Activated gamma-delta T cell treated with Interleukin-2 at 50 U/mL for 16 hours (primary cell): ENCODE measurements at places on chromosomes 5 and 9.

DNA sequence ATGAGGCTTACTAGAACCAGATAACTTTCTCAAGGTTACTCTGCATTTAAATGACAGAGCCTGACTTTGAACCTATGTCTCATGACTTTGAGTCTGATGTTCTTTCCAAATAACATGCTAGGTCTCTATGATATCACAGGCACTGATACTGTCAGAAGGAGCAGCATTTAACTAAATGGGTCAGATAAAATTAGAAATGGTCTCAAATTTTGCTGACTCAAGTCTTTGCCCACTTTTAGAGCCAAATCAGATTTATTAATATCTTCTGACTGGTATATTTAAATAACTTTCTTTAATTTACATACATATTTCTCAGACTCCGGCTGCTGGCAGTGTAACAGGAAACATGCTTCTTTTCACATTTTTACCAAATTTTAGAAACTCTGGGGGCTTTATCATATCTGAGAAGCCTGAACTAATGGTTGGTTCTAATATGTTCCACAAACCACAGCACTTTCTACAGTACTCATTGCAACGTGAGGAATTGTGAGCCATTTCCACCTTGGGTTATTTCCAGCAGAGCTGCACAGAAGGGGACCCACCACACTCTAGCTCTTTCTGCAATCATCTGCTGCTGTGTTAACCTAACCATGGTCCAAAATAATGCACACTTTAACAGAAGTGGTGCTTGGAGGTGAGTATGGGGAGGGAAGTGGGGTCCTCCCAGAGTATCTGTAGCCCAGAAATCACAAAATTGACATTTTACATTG, 79.2 kb downstream of the KCTD16 start:
- DNase-seq = no peak

DNA sequence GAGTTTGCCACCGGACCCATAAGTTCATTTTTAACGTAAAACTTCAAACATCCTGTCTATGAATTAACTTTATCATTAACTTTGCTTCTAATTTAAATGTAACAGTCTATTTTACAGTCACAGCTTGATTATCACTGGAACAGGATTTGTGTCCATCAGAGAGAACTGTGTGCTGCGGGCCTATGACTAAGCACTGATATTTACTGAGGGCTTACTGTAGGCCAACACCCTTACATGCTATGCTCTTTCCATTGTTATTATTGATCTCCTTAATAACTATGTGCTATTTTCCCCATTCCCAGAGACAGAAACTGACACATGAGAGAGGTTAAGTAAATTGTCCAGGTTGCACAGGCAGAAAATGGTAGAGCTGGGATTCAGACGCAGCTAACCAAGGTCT, 24.0 kb upstream of the GPR151 start:
- no peak for DNase-seq

GRCh38 chr9:78030296-78030552, 1.4 kb downstream of the GNAQ start:
- DNase-seq = no peak

- DNase-seq = no peak
Measured at GRCh38 chr5:157024208-157024959, 34.5 kb downstream of the HAVCR1 start.

DNA sequence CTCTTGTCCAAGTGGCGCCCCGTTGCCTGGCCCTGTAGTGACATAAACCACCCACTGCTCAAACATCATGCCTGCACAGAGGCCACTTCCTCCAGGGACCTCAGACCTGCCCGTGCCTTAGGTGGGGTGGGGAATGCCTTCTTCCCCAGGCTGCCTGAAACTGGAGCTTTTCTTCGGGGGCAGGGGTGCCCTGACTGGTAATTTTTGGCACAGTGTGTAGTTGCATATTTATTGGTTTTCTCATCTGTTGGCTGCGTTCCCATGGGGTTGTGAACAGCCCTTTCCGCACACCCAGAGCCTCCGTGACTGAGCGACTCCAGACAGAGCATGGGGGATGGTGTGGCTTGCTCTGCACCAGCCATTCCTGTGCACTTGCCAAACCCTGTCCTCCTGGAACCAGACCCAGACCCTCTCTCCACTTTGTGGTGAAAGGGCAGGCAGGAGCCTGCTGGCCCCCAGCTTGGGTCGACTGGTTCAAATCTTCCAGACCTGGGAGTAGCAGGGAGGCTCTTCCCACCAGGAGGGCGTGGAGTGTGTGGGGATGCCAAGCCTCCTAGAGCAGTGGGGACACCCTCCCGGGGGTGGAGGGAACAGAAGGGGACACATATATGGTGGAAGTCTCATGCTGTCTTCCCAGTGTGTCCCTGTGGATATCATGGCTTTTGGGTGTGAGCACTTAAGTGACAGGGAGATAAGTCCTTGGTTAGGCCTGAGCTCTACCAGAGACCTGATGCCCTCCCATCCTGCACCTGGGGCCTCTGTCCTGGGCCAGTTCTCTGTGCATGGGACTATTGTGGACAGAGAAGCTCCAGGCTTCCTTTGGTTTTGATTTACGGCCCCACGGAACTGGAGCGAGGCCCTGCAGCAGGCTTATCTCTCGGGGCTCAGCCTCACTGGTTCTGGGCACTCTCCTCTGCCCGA, 39.6 kb downstream of the WNK2 start:
- DNase-seq = no peak

DNA sequence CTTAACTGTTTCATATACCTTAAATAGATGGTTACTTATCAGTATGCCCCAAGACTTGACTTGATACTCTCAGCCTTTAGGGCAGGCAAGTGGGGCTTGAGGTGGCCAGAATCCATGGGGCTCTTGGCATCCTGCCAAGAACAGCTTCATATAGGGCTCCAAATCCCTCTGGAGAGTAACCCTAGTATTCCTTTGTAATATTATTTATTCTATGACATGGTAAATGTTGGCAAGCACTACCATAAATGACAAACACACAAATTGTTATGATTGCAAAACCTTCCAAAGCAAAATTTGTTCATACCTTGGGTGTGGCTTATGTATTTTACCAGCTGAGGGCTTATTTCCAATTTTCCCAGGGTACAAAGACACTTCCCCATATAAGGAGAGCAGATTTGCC, 257.4 kb upstream of the TRPC7 start:
- no peak for DNase-seq

- no peak for DNase-seq
Measured at GRCh38 chr9:124020520-124021384, 9.2 kb downstream of the LHX2 start.

GRCh38 chr5:122264610-122265009, 47.4 kb upstream of the SNCAIP start:
- no peak for DNase-seq

GRCh38 chr5:172530878-172531703, 76.8 kb upstream of the SH3PXD2B start:
- DNase-seq = no peak

- DNase-seq = peak; percentile 41
Measured at GRCh38 chr9:125558453-125559092, 148.4 kb downstream of the MAPKAP1 start.

DNA sequence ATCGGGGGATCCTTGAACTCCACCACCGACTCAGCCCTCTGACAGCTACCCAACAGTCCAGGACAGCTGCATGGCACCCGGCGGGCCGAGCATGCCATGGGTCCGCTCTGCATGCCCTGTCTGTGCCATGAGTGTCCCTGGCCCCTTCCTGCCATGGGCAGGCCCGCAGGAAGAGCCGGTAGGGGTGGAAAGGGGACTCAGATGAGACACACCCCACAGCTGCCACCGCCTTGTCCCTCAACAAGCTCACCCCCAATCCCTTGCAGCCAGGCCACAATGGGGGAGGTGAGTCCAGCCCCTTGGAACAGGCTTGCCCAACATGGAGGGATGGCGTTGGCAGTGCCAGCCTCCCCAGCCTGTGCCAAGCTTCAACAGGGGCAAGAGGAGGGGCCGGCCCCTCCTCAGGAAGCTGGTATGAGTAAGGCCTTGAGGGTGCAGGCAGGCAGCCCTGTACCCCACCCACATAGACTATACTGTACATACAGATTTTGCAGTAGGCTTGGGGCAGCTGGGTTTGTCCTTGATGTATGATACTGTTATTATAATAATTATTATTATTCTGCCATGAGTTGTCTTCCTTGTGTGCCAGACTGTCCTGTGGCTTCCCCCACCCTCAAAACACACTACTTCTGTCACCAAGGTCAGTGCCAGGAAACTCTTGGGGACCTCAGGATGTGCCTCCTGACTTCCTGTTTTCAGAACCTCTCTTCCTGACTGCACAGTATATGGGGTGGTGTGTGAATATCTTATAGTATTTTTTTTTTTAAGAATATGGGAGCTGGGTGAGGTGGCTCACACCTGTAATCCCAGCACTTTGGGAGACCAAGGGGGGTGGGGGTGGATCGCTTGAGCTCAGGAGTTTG, 12.0 kb upstream of the SLC34A1 start:
- DNase-seq = peak; percentile 38

- peak; percentile 61 for DNase-seq
Measured at GRCh38 chr5:139863855-139864558, 68.4 kb downstream of the PSD2 start.

DNA sequence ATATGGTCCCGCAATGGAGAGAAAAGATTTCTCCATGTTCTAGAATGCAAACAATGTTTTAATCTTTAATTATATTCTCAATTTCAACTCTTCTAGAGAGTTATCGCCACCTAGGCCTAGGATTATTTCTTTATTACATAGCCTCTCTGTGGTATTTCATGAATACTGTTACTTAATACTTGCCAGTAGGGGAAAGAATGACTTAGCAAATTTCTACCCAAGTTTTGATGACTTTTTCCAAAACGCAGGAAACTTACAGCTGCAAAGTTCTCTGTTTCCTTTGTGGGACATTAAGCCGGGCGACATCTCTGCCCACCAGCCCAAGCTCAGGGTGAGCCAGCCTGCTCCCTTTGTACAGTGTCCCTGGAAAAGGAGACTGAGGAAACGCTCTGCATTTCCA, 73.8 kb downstream of the MED27 start:
- DNase-seq = no peak

DNA sequence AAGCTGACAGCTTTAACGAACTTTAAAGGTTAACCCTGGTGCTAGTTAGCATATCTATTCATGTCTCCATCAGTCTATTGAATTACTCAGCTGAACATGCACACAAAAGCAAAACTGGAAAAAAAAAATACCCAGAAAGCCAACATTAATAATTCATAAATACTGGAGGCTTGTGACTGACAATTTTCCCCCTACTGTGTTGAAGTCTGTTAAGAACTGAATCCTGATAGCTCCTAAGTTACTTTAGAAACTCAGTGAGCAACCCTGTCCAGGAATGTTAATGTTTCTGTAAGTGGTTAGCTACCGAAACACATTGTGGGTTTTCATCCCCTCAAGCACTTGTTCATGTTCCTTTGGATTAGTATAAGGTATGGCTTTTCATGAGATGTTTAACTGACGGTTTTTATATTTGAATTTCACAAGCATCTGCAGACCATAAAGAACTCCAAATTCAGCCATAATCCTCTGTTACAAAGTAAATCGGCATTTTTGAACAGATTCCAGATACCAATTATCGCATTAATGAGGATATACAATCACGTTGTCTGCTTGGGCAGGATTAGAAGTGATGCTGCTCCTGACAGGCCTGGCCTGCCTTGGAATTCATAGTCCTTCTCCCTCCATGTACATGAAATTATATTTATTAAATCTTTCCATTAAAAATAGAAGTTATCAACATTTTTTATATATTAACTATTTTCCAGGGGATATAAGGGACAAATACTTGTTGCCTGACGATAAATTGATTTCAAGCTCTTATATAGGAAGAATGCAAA, 331.2 kb downstream of the TLE4 start:
- DNase-seq = no peak
